ENCODE measurements at places on chromosomes 1 and 21. TPM values are rescaled to one million over a fixed set of nuclear protein-coding genes. Genes with fewer than 3 reads are reported as not detected.

LRRC39 gene
- 0.51 TPM for total RNA-seq

REN gene
- total RNA-seq = not detected

HMCN1 gene
- total RNA-seq = 17.3 TPM

HSD3B2 gene
- 0.52 TPM for total RNA-seq

FLG gene
- not detected for total RNA-seq

SAMD13 gene
- 0.51 TPM for total RNA-seq

FAM229A gene
- total RNA-seq = 5.4 TPM

PPFIA4 gene
- total RNA-seq = 3.1 TPM

GPR25 gene
- not detected for total RNA-seq

ZNF695 gene
- 0.23 TPM for total RNA-seq

GBP7 gene
- not detected for total RNA-seq

GRCh38 chr1:32321712-32322291 is 14.2 kb downstream of the MARCKSL1 start:
- peak; percentile 34 for DNase-seq

- DNase-seq = no peak
Observed at GRCh38 chr1:244219149-244219548, 168.1 kb downstream of the ZBTB18 start.

DNA sequence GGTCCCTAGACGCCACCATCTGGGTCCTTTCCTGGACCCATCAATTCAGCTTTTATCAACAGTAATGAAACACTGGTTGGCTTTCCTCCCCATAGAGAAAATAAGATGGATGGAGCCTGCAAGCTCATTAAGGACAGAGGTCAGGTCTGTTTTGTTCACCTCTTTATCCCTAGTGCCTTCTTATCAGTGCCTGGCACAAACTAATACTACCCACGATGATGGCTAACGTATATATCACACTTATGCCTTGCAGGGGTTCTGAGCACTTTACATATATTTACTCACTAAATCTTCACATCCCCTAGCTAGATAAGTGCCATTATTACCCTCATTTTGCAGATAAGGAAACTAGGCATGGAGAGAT is 5.1 kb upstream of the UBXN10 start:
- no peak for DNase-seq

DNA sequence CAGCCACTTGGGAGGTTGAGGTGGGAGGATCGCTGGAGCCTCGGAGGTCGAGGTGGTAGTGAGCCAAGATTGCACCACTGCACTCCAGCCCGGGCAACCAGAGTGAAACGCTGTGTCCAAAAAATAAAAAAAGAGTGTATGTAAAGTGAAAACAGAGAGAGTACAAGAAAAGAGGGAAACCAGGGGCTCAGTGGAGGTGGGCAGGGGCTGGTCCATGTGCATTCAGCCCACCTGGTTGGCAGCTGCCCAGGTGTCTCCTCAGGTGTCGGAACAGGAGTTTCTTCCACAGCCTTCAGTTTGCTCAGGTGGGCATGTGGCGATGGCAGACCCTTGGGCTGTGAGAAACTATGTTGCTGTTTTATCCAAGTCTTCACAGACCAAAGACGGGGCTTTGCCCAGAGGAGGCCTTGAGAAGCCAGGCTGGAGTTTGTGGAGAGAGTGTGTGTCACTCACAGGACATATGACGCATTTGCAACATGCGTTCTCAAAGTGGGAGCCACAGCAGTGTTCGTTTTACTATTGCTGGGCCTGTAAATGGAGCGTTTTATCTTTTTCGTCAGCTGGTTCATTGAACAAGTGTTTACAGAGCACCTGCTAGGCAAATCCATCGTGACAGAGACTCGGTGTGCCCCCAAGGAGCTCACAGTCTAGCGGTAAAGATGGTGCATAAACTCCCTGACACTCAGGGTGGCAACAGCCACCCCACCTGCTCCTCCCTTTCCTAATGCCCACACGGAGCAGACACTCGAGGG is 22.4 kb upstream of the SAMD11 start:
- no peak for DNase-seq

- DNase-seq = no peak
Observed at GRCh38 chr21:15004721-15005370, 60.0 kb downstream of the NRIP1 start.

GRCh38 chr21:44816761-44817505 is 929 bp downstream of the SUMO3 start:
- no peak for DNase-seq

GRCh38 chr1:159289060-159289459 is 13.1 kb upstream of the FCER1A start:
- DNase-seq = no peak

DNA sequence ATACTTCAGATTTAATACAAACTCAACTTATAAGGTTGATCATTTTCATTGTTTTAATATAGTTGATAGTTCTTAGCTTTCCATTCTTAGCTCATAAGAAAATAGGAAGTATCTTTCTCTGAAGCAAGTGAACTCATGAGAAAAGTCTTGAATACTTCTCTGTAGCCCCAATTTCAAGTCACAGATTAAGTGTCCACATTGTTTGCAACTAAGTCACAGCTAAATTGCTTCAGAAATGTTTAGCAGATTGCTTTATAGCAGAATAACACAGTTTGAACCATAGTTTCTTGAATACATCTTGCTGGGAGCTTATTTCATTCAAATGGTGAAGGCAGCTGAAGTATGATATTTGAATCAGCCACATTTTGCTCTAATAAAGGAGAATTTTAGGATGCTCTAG is 10.6 kb upstream of the PKN2 start:
- no peak for DNase-seq

GRCh38 chr1:171115280-171115897 is 24.7 kb downstream of the FMO3 start:
- DNase-seq = no peak

- DNase-seq = no peak
Observed at GRCh38 chr1:101148980-101149379, 87.8 kb upstream of the S1PR1 start.

- no peak for DNase-seq
Observed at GRCh38 chr1:45306319-45306718, 20.4 kb upstream of the HPDL start.

GRCh38 chr1:41418857-41419583 is 57.8 kb downstream of the FOXO6 start:
- DNase-seq = peak; percentile 96

GRCh38 chr1:89630048-89630447 is 2.9 kb upstream of the LRRC8C start:
- no peak for DNase-seq

DNA sequence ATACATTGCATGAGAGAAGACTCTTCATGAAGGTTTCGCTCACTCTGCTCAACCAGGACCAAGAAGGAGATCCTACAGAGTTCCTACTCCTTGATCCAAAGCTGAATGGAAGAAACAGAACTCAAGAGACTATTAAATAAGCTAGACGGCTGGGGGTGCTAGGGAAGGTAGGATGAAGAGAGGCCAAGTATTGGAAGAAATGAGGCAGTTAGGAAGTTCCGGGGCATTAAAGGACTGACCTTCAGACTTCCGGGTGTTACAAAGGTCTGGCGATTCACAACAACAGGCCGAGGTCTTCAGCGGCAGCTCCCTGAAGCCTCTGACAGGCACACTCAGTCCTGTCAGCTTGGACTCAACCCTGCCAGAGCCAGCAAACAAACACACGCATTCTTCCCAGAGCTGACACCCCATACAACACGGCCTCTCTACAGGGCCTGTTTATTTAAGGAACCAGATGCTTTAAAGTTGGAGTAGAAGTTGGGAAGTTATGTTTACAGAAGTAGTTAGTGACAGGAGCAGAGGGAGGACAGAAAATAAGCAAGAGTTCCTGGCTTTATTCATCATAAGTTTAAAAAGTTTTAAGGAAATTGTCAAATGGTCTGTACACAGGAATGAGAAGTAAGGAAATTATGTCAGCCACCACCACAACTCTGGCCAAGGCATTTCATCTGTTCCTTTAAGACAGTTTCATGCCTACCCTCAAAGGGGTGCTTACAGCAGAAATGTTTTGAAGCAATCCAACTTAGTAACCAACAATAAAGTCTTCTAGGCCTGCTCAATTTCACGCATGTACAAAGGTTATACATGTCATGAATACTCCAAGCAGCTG is 4.7 kb downstream of the SORT1 start:
- DNase-seq = no peak

GRCh38 chr1:193083365-193084088 is 21.7 kb downstream of the GLRX2 start:
- no peak for DNase-seq

GRCh38 chr1:17023102-17023501 is 11.4 kb upstream of the ATP13A2 start:
- DNase-seq = peak; percentile 22

- peak; percentile 89 for DNase-seq
Observed at GRCh38 chr21:42534421-42535378, 21.0 kb downstream of the SLC37A1 start.

GRCh38 chr1:116175611-116176010 is 64.4 kb downstream of the MAB21L3 start:
- DNase-seq = no peak

GRCh38 chr1:112110031-112110430 is 120.6 kb upstream of the KCND3 start:
- no peak for DNase-seq

DNA sequence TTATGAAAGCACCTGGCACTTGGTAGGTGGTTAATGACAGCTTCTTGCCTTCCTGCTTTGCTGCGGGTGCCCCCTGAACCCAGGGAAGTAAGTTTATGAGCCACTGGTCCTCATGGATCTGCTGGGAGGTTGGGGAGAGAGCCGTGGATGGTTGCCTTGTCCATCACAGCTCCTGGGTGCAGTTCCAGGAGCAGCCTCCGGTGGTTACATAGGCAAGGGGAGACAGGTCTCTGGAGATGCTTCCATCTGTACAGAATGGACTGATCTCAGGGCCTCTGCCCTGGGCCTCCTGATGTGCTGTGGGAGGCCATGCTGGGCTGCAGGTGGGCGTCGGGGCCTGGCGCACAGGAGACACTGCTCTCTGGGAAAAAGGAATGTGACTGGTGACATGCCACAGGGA is 31.6 kb upstream of the ARHGEF10L start:
- no peak for DNase-seq

All from posterior vena cava (tissue), 2 donors.